Activated T-cell treated with anti-CD3 and anti-CD28 coated beads, Interleukin-2, amount 50 U/mL, for 4 hours (primary cell): ENCODE measurements at places on chromosomes 7 and 10. TPM values are rescaled to one million over a fixed set of nuclear protein-coding genes. Genes with fewer than 3 reads are reported as not detected.

Gene FAM25G
- not detected for total RNA-seq

Gene GSTO1
- 94.5 TPM for total RNA-seq

Gene BTAF1
- 46.3 TPM for total RNA-seq

Gene SFTPA1
- 3.1 TPM for total RNA-seq

Gene CHCHD1
- 35.9 TPM for total RNA-seq

Gene SORBS1
- 0.38 TPM for total RNA-seq
